ENCODE measurements at places on chromosomes 2 and 18. TPM values are rescaled to one million over a fixed set of nuclear protein-coding genes. Genes with fewer than 3 reads are reported as not detected.

- no peak for DNase-seq
These were observed 4.1 kb upstream of the RMP24 start for GRCh38 chr18:35968278-35968880.

DNA sequence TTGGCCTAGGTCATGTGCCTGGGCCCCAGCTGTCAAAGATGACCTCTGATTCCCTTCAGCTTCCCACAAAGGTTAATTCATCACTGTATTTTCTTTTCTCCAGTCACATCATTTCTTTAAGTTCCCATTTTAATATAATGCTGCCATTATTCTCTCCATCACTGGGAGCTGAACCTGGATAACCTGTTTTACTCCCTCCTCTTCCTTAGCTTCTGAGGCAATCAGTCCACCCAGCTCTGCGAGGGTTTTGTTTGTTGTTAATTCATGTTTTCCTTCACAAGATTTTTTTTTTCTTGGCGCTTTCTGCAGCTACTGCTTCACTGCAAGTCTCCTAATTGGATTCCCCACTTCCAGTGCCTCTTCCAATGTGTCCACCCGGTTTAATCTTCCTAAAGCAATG lies 5.1 kb upstream of the EML4 start:
- no peak for DNase-seq

OSR1 gene
- 55.7 TPM for total RNA-seq

DNA sequence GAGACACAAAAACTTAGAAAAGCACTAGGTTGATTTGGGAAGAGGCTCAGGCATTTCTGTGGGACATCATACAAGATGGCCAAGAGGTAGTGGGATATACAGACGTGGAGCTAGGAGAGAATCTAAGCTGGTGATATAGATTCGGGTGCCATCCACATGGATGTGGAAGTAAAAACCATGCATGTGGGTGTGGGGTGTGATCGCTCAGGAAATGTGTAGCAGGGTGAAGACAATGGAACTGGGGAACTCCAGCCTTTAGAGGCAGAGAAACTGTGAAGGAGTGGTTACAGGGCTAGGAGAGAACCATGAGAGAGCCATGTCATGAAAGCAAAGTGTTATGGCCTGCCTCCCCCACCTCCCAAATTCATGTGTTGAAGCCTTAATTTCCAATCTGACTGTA lies 43.0 kb upstream of the CTLA4 start:
- no peak for DNase-seq

DNA sequence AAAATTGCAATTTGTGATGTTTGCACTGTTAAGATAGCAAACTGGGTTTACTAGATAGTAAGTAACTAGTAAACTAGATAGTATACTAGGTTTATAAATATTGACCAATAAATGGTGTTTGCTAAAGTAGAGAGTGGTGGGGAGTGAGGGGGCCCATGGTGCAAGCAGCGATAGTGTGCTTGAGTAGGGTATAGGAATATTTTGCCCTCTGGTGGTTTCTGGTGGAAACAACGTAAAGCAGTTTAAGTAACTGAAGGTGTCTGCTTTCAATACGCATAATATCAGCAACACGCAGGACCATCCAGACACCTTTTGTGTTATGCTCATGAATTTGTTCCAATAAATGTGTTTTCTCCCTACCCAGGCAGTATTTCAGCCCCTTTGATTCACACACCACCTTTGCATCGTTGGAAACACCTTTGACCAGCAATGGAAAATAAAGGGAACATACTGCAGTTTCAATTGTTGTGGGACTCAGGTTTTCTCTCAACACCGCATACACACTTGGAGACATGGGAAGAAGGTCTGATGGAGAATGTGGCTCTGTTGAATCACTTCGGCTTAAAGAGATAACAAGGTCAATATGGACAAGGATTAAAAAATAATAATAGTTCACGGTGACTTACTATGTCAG lies 16.7 kb upstream of the STAT1 start:
- no peak for DNase-seq

DNA sequence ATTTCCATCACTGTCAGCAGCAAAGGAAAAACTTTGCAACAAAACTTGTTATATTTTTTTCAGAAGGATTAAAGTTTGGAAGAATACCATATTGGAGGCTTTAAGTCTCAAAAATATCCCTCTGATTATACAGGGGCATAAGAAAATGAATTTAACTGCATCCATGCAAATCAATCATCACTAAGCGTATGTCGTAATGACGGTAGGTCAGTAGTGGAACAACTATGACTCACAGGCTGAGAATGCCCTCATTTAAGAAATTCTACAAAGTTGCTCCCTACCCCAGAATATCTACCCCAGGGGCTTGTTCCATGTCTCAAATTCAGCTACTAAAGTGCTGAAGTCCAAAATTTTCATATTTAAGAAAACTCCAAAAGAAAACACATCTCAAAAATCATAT lies 12.5 kb upstream of the NAB1 start:
- no peak for DNase-seq

GRCh38 chr2:231152800-231153557 lies 28.1 kb upstream of the HTR2B start:
- DNase-seq: no peak

NYAP2 gene
- not detected for total RNA-seq

- DNase-seq: no peak
These were observed 107.1 kb upstream of the TPO start for GRCh38 chr2:1306014-1306686.

WDPCP gene
- total RNA-seq: 12.6 TPM

- DNase-seq: peak; percentile 49
These were observed 69.6 kb downstream of the TRAPPC12 start for GRCh38 chr2:3449086-3449485.

GRCh38 chr2:173087793-173088496 lies 12.3 kb downstream of the MAP3K20 start:
- no peak for DNase-seq

DNA sequence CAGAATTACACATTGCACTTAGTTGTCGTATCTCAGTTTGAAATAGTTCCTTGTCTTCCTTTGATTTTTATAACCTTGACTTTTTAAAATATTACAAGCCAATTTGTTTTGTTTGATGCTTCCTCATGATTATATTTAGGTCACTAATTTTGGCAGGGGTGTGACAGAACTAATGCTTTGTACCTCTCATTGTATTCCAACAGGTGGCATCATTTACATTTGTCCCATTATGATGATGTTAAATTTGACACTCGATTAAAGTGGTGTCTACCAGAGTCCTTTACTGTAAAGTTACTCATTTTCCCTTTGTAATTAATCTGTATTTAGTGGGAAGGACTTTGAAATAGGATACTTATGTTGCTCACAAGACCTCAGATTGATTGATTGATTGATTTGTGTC lies 21.5 kb upstream of the MFSD2B start:
- DNase-seq: no peak

- DNase-seq: no peak
These were observed 11.4 kb downstream of the CTIF start for GRCh38 chr18:48550101-48550729.

GRCh38 chr2:21095178-21095577 lies 28.6 kb upstream of the TDRD15 start:
- DNase-seq: no peak

DNA sequence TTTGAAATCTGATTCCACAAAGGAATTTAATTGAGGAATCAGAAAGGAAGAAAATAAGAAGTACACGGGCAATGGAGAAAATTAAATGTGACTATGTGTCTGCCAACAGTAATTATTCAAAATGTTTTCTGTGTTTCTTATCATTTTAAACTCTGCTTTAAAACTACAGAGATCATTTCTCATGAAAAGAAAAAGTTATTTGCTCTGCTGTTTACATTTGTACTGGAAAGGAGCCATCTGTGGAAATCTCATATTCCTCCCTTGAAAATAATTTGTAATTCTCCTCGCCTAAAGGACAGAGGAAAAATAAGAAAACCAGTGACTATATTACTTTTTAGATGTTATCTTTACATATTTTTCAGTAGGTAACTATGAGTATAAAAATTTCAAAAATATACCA lies 181.9 kb upstream of the MEIS1 start:
- no peak for DNase-seq

GKN2 gene
- not detected for total RNA-seq

DNA sequence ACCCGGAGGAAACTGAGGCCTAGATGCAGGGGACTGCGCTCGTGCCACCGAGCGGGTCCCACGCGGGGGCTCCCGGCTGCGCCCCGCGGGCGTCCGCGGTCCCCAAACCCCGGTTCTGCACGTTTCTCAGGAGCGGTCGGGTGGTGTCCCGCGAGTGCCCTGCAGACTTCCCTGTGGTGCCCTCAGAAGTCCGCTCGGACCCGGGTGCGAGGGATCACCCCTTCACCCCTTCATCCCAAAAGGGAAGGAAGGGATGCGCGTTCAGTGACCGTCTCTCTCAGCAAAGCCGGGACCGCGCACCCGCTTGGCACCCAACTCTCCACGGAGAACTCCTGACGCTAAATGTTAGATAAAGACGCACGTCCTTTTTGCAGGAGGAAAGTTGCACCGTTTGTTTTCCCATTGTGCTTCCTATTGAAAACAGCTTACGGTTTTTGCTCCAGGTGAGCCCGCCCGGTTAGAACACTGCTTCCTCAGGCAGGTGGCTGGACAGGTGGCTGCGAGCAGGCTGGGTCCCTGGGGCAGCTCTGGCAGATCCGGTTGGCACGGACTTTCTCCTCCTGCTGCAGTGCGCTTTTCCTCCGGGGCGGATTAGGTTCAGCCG lies 779 bp downstream of the DGKD start:
- no peak for DNase-seq

DNA sequence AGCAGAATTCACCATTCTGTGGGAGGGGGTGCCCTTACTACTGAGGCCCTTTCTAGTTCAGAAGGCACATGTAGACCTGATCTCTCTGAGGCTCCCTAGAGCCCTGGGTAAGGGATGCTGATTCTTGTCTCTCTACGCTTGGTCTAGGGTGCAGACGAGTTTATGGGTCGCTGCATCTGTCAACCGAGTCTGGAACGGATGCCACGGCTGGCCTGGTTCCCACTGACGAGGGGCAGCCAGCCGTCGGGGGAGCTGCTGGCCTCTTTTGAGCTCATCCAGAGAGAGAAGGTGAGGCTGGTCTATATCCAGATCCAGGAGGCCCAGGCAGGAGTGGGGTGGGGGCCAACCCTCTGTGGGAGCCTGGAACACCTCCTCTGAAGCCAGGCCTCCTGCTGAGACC lies 147.2 kb downstream of the DYSF start:
- DNase-seq: no peak

DNA sequence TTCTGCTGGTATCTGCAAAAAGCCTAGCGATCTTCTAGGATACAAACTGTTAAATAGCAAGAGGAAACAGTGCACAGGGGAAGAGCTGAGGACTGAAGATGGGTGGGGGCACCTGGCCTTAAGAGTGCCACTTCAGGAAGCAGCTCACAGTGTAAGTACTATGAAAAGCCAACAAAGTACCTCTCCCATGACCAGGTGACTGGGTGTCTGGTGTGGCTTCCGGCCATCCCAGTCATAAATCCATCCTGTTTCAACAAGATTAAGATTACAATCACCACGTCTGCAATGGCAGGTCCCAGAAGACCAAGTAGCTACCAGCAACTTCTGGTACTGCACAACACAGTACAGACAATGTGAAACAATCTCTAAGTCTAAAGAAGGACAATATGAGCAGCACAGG lies 15.9 kb downstream of the ERFE start:
- DNase-seq: no peak

GRCh38 chr2:146615778-146616177 lies 1229.1 kb upstream of the ACVR2A start:
- no peak for DNase-seq

DNA sequence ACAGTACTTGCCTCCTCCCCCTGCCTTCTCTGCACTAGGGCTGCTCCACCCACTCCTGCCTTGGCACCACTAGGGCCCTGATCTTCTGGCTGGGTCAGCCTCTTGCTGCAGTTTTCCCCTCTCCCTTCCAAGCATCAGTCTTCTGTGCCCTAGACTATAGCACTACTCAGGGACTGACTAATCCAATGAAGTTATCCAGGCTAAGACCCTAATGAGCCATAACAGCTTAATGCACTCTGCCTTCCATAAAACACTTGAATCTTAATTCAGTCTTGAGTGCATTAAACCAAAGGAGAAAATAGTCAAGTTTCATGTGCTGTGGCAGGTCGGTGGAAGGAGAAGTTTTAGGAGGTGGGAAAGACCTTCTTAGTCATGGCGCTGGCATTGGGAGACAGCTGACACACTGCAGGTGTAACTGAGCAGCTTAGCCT lies 95.7 kb downstream of the BIN1 start:
- DNase-seq: no peak

- no peak for DNase-seq
These were observed 128.0 kb upstream of the CCDC150 start for GRCh38 chr2:196511258-196512168.

GAREM2 gene
- total RNA-seq: 48.4 TPM

DNA sequence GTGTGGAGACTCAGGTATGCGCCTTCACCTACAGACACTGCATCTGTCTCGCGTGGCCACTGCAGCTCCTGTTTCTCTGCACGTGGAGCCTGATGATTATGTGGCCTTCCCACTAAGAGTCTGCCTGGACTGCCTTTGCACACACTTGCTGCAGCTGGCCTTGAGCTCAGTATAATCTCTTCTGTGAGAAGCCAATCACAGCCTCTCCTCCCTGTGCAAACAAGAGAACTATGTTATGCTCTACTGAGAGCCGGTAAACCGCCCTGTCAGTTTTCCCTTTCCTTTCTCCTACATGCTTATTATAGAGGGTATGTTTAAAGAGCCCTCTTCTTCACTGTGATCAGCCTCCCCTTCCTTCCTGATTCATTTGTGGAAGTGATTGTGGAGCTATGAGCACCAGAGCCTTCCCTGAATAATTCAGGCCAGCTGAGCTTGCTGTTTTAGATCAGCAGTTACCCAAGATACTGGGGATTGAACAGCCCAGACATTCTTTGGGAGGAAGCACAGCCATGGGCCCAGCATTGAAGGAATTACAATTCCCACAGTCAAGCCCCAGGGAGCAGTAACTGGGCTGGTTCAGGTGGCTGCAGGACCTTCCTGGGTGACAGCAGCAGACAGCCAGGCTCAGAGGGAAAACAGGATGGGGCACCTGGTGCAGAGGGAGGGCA lies 3.7 kb upstream of the TGFA start:
- no peak for DNase-seq

GRCh38 chr18:24763765-24764513 lies 303.5 kb downstream of the HRH4 start:
- no peak for DNase-seq

DNA sequence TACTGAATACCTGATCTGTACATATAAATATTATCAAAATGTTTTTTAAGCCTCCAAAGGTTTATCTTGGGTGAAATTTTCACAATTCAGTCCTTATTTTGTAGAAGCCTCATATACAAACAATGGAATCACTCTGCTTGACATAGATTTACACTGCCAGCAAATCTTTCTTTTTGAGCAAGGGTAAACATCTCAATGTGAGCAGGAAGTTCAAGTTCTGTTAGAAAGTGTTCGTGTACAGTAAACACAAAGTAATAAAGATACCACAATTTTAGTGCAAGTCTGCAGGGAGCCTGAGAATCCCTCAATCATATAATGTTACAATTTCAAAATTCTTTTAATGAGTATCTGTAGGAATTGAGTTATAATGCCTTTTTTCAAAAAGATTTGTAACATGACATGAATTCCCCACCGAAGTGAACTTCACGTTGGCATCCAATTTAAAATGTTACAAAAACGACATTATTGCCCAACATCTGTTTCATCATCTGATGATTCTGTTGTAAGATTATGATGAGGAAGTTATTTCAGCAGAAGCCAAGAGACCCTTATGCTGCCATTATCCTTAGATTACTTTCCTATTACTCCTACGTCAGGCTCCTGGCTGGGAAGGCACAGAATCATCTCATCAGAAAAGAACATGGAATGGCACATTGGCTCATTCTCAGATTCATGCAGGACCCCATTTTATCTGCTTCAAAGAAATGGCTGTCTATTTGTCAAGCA lies 283.9 kb upstream of the ACVR2A start:
- no peak for DNase-seq

STARD6 gene
- total RNA-seq: not detected

GCG gene
- not detected for total RNA-seq

GRCh38 chr2:161273038-161273760 lies 35.0 kb upstream of the PSMD14 start:
- no peak for DNase-seq
